ENCODE measurements at places on chromosomes 1 and 21.
A peak's percentile ranks its signal among the peaks of the same experiment; 100 is the strongest.

DNA sequence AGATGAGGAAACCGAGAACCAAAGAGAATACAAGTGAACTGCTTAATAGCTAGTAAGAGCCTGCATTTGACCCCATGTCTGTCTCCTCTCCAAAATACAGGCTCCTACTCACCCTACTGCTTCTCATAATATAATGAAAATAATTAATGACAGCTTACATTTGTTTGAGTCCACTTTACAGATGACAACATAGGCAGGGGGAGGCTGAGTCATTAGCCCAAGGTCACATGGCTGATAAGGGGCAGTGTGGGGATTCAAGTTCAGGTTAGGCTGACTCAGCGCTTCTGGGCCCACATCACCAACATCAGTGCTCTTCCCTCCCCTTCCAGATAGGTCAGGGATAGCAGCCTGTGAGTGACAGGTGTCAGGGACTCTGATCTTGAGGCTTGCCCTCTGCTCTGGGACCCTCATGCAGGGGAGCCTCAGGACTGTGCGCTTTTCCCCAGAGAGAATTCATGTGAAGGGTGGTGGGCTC, 16.2 kb downstream of the AZIN2 start:
- no peak for DNase-seq

GRCh38 chr1:208607616-208608015, 363.4 kb upstream of the PLXNA2 start:
- DNase-seq, result no peak

DNA sequence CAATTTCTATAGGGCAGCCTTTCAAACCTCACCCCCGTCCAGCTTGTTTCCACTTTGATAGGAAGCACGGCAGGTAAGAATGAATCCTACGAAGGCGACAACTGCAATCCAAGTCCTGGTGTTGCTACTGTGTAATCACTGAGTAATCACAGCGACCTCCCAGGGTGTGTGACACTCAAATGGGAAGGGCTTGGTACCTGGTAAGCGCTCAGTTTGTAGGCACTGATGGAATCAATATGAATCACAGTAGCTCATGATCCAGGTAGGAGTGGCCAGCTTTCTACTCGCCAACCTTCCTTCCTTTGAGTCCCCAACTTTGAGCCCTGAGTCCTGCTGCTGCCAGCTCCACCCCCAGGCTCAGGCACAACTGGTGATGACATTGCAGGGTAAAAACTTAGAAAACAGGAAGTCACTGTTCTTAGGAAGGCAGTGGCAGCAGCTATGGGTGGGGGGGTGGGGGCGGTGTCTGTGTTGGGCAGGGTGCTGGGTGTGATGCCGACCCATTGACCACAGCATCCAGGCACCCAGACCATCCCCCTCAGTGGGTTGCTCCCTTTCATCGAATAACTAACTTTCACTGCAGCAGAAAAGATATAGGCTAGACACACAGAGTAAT, 70.7 kb downstream of the CD247 start:
- no peak for DNase-seq

DNA sequence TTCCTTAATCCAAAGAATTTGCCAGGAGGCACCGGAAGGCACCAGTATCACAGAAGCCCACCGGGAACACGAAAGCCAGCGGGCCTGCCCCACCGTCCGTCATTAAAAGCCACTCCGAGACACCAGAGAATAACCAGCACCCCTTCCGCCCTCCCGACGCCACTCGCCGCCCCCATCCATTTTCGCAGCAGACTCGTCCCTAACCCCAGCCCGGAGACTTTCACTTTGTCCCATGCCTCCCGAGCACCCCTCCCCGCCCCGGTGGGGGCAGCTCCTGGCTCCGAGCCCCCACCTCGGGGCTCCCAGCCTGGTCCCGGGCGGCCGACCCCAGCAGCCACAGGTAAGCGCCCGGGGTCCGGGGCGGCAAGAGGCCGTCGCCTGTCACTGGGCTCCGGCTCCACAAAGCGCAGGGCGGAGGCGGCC, 105.4 kb downstream of the SLC45A1 start:
- DNase-seq, result peak; percentile 42

DNA sequence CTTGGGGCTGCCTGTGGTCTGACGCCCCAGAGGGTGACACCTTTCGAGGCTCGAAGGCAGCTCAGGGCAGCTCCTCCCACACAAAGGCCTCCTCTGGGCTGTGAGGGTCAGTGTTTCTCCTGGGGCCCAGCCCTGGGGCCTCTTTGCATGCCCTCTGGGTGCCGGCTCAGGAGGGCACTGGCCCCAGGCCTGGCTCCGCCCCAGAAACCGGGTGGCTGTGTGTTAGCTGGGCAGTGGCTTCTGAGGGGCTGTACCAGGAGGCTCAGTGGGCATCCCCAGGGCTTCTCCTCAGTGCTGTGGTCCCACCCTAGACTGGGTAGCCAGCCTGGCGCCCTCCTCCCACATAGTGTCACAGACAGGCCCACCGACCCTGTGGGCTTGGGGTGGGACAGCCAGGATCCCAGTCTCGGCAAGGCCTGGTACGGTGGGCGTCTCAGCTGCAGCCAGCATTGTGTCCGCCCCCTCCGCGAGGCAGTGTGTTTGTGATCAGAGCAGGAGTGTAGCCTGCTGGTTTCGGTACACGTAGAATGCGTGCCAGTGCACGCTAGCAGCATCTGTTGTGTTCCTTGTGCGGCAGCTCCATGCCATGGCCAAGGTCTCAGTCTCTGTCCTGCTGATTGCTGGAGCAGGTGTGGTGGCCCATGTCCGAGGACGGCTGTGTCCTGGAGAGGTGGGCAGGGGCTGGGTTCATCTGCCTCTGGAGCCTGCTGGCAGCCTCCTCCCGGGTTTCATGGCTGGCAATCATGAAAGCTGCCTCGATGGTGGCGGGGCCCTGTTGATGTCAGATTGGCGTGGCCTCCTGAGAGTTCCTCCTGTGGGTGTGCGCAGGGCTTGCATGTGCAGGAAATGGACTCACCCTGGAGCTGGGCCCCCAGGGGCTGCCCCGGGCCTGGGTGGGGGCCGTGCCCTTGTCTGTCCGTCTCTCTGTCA, 28.0 kb downstream of the RRP1 start:
- no peak for DNase-seq

DNA sequence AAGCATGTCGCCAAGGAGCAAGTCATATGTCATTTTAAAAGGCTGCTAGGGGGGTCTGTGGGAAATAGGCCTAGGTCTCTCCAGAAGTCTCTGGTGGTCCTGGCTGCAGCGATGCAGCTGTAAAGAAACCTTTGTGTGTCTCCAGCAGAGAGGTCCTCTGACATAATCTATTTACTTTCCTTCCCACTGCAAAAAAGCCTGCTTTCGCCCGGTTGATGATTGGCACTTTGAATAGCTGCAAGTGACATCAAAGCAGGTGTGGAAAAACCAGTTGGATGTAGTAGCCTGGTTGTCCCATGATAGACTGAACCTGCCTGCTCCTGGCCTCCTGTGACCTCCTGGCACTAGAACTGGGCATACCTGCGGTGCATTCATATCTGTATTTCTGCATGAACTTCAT, 13.8 kb downstream of the RASSF5 start:
- DNase-seq, result no peak

GRCh38 chr1:87242445-87243185, 86.1 kb upstream of the LMO4 start:
- no peak for DNase-seq

DNA sequence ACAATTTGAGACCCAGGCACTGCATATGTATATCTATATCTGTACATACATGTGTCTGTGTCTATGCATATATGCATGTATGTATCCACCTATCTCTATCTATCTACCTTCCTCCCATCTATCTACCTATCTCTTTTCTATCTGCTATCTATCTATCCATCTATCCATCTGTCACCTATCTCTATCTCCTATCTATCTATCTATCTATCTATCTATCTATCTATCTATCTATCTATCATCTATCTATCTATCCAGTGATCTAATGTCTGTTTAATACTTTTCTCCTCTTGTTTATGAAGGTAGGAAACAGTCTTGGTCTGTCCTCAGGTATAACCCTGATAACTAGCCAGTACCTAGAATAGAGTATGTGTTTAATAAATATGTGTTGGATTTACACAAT, 25.9 kb downstream of the TNNT2 start:
- DNase-seq, result no peak

- no peak for DNase-seq
These were observed 5.5 kb downstream of the LAPTM5 start for GRCh38 chr1:30751830-30752650.

DNA sequence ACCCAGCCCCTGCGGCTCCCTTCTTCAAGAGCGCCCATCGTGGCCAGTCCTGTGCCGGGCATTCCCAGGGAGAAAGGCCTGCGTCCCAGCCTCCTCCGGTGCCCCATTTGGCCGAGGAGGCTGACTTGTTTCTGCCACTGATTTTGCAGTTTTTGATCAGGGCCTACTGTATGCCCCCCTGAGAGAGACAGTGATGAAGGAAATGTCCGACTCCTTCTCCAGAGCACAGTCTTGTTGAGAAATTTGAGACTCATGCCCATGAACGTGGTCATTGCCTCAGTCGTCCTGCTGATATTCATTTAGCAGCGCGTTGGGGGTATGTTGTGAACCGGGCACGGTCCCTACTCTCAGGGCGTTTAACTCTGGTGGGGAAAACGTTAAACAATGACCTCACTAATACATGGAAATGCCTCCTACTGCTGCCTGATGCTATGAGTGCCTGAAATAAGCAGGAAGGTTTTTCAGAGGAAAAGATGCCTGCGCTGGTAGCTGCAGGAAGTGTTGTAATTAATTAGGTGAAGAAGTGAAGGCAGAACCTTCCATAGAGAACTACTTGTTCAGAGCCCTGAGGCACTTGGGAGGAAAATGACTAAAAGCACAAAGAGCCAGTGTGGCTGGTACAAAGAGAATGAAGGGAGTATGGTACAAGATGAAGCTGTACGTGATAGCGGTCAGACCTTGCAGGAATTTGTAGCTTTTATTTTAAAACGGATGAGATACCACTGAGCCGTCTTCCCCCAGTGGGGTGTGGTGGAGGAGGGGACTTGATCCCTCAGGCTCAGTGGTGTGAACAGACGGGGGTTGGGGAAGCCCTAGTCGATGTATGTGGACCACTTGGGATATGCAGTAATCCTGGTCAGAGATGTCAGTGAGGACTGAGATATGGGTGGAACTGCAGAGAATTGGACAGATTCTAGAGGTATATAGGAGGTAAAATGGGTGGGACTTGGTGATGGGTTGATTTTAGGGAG, 730 bp downstream of the ZCCHC17 start:
- DNase-seq, result peak; percentile 42

DNA sequence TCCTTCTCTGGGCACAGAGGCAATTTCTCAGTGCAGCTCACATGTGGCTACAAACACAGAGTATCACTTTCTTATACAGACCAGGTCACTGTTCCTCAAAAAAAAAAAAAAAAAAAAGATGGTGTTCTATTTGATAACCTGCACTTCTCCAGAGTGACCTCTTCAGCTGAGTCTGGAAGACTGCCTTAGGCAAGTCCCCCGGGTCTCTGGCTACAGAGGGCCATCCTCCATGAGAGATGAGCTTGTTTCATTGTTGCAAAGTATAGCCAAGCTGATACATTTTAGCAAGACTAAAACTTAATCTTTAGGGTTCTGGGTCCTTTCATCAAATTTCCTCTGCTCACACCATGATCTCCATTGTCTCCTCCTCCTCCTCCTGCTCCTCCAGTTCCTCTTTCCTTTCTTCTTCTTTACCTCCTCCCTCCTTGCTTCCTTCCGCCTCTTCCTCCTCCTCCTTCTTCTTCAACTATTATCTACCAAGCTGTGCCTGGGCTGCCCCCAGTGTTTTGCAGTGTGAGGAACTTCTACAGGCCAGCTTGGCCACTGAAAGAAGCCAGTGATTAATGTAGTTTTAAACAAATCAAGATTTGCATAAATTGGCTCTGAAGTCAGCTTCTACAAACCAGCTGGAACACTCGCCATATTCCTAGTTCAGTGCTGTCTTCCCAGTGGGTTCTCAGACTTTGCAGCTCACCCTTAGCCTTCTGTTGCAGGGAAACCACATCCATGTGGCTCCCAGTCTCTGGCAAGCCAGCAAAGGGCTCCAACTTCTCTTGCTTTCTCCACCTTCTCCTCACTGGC, 139.4 kb downstream of the RUNX1 start:
- no peak for DNase-seq

DNA sequence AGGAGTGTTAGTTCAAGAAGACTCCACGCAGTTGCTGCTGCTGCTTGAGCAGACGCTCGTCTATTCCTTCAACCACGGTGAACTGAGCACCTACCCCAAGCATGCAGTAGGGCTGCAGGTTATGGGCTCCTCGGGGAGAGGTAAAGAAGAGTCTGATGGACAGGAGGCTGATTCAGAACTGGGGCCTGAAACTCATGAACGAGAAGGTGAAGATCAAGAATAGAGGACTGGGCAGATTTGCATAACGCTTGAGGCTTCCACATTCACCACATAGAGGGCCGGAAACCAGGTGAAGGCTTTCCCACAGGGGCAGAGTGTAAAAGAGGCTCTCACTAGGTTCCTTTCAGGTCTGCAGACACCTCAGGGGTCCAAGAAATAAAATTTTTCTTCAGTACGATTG, 9.1 kb downstream of the ABCA4 start:
- DNase-seq, result no peak

- DNase-seq, result peak; percentile 46
These were observed 22.9 kb upstream of the DISC1 start for GRCh38 chr1:231603598-231604275.

DNA sequence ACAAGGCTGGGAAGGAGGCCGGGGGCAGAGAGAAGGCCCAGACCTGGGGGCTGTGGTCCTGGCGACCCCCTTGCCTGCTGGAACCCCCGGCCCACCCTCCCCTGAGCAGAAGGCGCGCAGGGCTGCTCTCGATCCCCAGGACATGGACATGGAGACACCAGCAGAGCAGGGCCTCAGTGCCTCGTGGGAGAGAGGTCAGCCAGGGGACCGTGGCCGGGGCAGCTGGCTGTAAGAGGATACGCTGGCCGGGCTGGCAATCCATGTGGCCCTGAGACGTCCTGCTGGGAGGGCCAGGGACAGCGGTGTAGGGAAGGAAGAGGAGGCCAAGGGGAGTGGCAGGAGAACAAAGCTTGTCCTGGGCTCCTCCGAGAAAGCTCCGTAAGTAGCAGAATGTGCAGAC, 132.2 kb downstream of the CASZ1 start:
- no peak for DNase-seq

DNA sequence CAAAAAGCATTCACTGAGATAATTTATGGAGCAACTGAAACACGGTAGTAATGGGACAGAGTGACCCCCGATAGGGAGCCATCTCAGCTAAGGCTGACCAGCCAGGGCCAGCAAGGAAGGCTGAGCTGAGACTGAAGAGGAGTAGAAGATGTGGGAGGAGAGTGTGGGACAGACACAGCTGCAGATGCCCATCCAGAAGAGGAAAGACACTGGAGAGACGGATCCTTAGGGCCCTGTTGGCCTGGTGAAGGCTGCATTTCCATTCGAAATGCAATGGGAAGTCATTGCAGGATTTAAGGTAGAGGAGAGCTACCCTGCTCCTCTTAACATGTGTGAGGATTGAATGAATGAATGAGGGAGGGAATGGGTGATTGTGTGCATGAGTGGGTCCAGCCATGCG, 44.0 kb upstream of the LRP8 start:
- no peak for DNase-seq

Data from RWPE1 (cell line).